ENCODE measurements at places on chromosomes 3 and 15.
A peak's percentile ranks its signal among the peaks of the same experiment; 100 is the strongest.

GRCh38 chr3:150333477-150333876, 74.6 kb upstream of the TSC22D2 start:
- no peak for DNase-seq

- no peak for DNase-seq
These were observed 112.2 kb downstream of the FEZF2 start for GRCh38 chr3:62261121-62261520.

- DNase-seq = no peak
These were observed 402 bp downstream of the WWTR1 start for GRCh38 chr3:149657321-149657925.

GRCh38 chr15:53328341-53328740, 431.1 kb downstream of the WDR72 start:
- DNase-seq = no peak

DNA sequence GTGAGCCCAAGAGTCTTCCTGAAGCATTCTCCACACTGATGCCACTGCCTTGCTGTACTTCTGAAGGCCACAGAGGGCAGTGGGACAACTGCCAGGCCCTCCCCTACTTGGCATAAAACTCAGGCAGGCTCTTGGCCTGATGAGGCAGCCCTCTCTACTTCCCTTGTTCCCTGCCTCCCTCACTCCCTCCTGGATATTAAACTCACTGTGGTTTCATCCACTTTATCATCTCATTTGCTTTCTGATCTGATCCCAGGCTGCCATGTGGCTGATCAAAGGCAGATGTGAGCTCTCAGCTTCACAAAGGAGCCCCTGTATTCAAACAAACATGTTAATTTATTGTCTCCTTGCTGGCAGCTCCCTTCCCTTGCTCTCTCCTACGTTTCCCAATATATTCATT, 533.5 kb downstream of the IGSF11 start:
- no peak for DNase-seq

- no peak for DNase-seq
These were observed 138.3 kb downstream of the CCNL1 start for GRCh38 chr3:157021679-157022078.

GRCh38 chr3:181487236-181487978, 224.3 kb upstream of the SOX2 start:
- no peak for DNase-seq

- no peak for DNase-seq
These were observed 64.4 kb downstream of the TRIM71 start for GRCh38 chr3:32882189-32882588.

- peak; percentile 43 for DNase-seq
These were observed 731 bp downstream of the FYTTD1 start for GRCh38 chr3:197750396-197750831.

- no peak for DNase-seq
These were observed 328.3 kb downstream of the OXSM start for GRCh38 chr3:26118165-26118564.

DNA sequence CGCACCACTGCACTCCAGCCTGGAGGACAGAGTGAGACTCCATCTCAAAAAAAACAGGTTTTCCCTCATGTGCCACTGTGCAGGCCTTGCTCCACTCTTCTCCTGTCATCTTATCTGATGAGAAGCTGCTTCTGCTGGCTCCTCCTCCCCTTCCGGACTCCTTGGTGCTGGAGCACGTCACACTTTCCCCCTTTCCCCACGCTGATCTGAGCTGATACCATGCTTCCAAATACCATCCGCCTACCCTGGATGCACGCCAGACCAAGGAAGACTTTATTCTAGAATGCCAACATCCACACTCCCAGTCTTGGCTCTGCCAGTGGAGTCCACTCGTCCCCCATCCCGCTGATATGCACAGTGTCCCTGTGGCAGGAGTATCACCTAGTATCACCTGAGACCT, 31.3 kb downstream of the HOMER2 start:
- DNase-seq = no peak

GRCh38 chr3:178645503-178645902, 109.3 kb downstream of the KCNMB2 start:
- no peak for DNase-seq

DNA sequence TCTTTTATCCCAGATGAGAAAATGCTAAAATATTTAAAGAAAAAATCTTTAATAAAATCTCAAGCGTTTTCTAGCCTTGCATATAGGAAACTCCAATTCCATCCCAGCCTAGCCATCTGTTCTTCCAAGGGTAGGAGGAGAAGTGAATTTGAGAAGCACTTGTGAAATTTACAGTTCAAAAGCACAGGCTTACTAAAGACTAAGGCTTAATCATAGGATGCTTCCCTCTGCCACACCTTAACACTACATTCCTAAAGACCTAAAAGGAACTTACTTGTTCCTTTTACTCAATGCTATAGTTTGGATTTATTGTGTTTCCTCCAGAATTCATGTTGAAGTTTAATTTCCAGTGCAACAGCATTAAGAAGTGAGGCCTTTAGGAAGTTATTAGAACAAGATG, 764.8 kb upstream of the CADM2 start:
- no peak for DNase-seq

DNA sequence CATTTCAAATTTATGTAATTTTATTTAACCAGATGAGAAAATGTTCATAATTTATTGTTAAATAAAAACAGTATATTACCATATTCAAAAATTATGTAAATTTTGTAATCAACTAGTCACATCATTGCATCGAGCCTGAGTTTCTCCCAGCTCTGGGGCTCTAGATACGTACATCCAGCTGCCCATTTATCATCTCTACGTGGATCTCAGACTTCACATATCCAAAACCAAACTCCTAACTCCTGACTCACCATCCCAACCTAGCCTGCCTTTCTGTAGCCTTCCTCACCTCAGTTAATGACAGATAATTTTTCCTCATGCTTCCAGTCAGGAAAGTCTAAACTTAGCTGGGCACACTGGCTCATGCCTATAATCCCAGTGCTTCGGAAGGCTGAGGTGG, 194.8 kb downstream of the SSR3 start:
- no peak for DNase-seq

DNA sequence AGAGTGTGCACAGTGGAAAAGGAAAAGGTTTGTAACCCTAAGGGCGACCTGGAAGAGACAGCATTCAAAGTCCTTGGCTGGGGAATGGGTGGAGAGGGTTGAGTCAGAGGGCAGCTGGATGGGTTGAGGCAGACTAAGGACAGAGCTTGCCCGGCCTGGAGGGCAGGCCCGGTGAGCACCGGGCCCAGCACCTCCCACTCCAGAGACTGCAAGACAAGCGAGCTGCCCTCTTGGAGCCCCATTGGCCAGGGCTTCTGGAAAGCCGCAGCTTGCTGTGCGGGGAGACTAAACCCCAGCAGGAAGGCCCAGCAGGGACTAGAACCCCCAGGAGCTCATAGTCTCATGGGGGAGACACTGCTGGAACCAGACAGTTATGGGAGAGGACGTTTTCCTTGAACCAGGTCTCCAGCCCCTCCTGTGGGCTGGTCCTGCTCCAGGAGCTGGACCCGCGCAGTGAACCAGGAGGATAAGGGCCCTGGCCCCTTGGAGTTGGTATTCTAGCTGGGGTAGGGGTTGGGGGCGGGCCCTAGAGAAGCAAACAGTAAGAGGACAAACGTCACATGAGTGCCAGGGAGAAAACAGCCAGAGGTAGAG, 59.1 kb downstream of the RGMA start:
- DNase-seq = no peak

DNA sequence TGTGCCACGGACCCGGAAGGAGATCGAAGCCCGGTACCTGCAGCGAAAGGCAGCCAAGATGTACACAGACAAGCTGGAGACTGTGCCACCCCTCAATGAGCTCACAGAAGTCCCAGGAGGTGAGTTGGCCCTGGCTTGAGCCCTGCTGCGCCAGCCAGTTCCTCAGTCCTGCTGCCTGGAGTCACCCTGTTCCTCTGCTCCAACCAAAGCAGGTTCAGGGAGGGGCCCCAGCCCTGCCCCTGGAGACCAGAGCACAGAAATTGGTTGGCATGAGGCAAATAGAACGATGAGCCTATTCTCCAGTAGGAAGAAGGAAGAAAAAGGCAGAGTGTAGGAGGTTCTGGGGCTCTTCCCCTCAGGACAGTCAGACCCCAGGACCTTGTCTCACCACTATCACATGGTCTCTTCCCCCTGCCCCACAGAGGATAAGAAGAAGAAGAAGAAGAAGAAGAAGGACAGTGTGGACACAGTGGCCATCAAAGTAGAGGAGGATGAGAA, 8.0 kb downstream of the TMIE start:
- DNase-seq = no peak

- no peak for DNase-seq
These were observed 38.9 kb downstream of the SLCO3A1 start for GRCh38 chr15:91892436-91892835.

GRCh38 chr3:176920766-176921160, 276.5 kb downstream of the TBL1XR1 start:
- no peak for DNase-seq

DNA sequence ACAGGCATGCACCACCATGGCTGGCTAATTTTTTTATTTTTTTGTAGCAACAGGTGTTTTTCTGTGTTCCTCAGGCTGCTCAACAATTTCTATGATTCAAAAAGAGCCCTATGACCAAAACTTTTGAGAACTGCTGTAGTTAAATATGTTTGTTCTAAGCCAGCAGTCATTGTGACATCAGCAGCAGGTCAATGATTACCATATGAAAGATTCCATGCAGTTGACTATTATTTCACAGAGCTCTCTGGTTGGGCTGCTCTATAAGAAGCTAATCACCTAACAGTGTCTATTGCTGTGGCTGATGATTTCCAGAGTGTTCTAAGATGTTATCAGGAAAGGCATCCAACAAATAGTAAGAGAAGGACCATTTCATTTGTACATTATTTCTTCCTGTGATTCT, at the start of gene CCDC54:
Gene CCDC54 (plus strand): TSS at position 289 of the 400 bp plus-strand sequence. CDS start 149 bp downstream, outside the sequence.
- DNase-seq = no peak

GRCh38 chr3:19347671-19348070, 199.4 kb downstream of the KCNH8 start:
- DNase-seq = no peak

GRCh38 chr15:73732930-73733329, 20.2 kb downstream of the INSYN1 start:
- DNase-seq = no peak

- no peak for DNase-seq
These were observed 85.1 kb downstream of the OXNAD1 start for GRCh38 chr3:16349986-16350596.

DNA sequence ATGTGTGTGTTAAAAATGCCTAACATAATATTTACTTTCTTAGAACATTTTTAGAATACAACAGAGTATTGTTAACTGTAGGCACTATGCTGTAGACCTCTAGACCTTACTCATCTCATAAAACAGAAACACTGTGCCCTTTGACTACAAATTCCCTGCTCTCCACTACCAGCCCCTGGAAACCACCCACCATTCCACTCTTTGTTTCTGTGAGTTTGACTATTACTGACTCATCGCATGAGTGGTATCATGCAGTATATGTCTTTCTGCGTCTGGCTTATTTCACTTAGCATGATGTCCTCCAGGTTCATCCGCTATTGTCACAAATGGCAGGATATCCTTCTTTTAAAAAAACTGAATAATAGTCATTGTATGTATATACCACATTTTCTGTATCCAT, 216.7 kb upstream of the CFAP20DC start:
- DNase-seq = no peak

GRCh38 chr3:59245859-59246501, 196.2 kb upstream of the CFAP20DC start:
- no peak for DNase-seq

DNA sequence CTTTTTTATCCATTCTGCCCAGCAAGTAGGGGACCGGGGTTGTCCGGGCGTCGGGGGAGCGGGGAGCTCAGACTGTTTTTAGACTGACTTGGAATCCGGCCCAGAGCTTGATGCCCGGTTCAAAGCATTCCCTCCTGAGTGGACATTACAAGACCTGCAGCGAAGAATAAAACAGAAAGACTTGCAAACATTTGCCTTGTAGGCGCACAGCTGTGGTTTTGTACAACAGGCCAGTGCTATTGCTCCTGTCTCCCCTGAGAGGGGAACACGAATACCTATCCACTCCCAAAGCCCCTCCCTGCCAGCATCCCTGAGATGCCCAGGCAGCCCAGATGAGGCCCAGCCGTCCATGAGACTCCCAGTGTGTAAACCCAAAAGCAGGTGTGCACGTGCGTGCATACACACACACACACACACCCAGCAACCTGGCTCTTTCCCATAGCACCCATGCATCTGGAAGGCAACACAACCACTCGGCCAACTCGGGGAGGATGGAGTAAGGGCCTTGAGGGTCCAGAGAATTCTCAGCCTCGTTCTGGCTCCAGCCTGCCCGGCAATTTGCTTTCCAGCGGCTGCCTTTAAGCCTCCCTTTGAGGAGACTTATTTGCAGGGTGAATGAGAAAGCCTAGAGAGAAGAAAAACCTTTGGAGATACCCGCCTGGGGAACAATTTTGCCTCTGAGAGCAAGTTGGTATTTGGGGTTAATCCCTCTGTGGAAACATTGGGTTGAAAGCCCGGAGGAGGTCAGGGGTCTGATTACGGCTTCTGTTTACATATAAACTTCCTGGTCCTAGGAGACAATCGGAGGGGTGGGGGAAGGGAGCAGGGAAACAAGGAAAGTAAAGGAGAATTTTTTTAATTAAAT, 161.0 kb upstream of the HES1 start:
- no peak for DNase-seq

DNA sequence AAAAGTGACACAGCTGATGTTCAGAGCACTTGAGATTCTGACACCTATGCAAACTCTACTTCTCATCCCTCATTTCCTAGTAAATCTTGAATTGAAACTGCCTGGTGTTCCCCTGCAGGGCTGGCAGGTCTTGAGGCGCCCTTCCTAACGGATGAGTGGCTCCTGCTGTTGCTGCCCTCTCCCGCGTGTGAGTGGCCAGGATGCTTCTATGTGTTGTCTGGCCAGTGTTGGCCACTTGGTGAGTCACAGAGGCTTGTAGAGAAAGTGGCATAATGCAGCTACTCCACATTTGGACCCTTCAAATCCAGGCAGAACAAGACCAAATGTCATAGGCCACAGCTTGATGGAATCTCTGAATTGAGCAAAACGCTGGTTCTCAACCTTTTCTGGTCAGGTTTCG, 63.6 kb downstream of the MOBP start:
- DNase-seq = no peak

DNA sequence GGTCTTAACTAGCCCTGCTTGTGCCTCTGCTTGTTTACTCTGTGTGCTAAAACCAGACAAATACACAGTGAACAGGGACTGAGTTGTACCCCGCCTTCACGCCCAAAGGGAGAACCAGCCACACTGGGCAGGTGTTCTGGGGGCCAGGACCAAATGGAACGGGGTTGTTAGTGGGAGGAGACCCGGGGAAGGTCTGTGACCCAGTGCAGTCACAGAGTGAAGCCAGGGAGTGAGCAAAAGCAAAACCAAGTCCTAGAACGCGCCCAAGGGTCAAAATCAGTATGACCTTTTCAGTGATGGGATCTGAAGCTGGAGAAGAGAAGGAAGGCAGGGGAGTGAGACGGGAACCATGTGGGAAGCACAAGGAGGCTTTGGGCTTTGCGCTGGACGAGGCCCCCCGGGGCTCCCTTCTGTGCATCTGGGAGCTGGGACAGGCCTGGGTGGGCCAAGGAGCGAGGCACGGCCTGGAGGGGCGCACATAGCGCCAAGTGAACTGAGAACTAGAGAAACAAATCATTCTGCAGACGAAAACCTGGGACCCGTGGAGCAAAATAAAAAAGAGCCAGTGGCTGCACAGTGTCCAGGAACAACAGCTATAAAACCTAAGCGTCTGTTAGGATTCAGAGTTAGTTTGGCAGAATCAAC, 78.3 kb upstream of the ALDH1A3 start:
- DNase-seq = no peak

All from activated naive CD4-positive, alpha-beta T cell (primary cell).